ENCODE measurements at places on chromosomes 2 and 18.

DNA sequence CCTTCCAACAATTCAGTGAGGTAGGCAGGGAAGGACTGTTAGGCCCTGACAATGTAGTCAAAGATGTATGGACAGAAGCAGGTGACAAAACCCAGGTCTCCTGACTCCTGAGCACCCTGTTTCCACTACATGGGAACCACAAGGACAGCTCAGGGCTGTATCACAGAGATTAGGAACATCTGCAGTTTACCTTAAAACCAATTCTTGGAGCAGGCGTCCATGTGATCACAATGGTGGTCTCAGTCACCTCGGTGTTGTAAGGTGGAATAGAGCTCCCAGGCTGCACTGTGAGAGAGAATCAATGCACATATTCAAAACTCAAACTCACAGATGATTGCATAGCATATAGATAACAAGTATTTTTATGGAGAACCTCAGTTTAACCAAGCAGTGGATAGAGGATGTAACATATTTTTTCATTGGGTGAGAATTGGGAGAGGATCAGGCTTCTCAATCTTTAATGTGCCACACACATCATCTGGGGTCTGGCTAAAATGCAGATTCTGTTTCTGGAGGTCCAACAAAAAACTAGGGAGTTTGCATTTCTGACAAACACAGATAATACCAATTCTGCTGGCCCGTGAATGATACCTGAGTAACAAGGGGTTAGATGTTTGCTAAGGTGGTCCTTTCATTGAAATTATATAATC lies 36.7 kb downstream of the FN1 start:
- no peak for DNase-seq

- DNase-seq = no peak
These were observed 42.1 kb upstream of the SIGLEC15 start for GRCh38 chr18:45783097-45784075.

DNA sequence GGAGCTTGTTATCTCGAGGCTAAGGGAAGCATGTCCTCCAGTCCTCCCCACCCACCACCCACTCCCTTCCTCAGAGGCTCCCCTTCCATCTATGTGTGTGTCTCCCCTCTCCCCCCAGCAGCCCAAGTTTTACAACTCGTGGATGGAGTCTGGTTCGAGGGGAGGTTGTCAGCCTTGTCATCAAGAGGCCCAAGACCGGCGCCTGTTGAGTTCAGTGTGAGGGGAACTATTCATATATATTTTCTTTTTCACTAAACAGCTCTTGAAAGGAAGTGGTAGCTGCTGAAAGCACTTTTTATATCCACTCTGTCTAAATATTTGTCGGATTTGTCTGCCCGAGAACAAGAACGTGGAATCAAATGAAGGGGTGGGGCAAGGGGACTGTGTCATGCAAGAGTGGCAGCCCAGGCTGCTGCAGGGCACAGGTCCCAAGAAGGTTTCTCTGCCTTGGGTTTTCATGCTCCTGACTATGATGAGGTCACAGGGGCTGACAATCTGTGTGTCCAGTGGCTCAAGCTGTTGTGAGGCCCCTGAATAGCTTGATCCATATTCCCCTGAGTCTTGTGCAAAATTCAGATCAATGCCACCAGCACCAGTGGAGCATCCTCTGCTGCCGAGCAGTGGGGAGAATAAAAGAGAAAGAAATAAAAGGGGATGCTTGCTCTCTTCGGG lies 35.0 kb downstream of the NRP2 start:
- DNase-seq = no peak

DNA sequence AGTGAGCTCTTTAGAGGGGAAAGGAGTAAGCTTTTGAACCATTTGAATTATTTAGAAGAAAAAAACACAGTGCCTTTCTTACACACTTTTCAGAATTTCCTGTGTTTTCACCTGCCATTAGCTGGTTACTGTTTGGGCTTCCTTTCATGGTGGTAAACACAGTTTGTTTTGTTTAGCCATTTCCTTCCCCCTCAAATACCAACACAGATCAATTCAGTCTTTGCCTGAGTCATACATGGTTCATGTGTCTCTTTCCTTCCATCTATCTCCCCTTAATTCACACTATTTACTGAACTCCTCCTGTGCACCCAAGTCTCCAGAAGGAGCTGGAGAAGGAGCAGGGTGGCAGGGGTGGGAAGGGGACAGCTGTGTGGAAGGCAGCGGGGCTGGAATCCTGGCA lies 45.0 kb downstream of the TCF7L1 start:
- no peak for DNase-seq

DNA sequence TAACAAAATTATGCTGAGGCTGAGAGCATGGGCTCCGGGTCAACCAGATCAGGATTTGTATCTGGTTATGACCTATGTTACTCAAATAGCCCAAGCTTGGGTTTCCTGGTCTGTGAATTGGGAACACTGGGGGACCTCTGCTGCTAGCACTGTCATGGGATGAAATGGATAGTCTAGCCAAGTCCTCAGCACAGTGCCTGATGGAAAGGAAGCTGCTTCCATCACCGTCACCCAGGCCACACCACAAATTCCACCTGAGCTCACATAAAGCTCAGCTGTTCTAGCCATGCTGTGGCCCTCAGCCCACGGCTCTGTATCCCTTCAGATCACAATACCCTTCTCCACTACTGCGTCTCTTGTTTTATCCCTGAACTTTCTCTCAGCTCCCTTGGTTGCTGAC lies 179.6 kb upstream of the SP5 start:
- DNase-seq = no peak

Data from NB4 (cell line).